ENCODE measurements at places on chromosomes 2 and 18.

GRCh38 chr2:50491541-50492476 lies 540.1 kb downstream of the NRXN1 start:
- no peak for DNase-seq

- DNase-seq = no peak
These were observed 165.4 kb downstream of the KCNE4 start for GRCh38 chr2:223217373-223217772.

DNA sequence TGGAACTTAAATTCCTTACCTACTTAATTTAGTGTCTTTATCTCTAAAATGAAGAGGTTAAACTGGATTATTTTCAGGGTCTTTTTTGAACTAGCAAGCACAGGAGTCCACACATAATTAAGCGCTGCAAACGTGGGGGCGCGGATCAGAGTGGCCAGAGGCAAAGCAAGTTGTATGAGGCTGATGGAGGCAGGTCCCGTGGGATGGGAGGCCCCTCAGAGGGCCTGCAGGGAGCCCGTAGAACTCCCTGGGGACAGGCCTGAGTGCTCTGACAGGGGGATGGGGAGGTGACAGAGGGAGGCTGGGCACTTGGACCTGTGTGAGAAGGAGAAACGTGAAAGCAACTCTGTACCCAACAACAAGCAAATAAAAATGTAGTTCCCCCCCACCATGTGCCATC lies 177.8 kb downstream of the ACKR3 start:
- DNase-seq = no peak

- no peak for DNase-seq
These were observed 387.2 kb upstream of the CWC22 start for GRCh38 chr2:180394305-180394704.

DNA sequence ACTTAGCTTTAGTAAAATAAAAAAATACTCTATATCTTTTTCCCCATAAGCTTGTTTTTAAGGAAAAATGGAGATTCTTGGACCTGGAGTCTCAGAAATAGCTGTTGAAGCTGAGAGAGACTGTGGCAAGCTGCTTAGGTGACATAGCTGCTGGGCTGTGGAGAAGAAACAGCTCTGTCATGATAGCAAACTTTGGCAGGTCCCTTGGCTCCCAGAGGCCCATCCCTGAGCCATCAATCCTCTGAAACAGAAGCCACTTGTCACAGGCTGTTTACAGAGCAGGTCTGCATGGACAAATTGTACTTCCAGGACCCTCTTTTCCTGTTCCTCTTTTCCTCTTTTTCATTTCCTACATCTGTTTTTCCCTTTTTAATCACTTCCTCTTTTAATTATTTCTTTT lies 1370.1 kb upstream of the CRIM1 start:
- DNase-seq = no peak

DNA sequence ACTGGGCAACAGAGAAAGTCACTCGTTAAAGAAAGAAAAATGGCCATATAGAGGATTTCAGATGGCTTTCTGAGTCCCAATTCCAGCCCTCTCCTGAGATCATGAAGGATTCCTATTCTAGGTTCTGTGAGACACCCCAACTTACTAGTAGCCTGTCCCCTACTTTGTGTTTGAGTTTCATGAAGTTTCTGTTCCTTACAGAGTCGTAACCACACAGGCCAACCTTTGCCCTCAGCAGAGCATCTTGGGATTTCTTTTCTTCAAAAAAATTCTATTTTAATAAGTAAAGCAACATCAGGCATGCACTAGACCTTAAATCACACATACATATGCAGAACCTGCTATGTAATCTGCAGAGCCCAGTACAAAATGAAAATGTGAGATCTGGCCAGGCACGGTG lies 30.4 kb downstream of the TMEM247 start:
- no peak for DNase-seq

- DNase-seq = no peak
These were observed 2.0 kb downstream of the NHEJ1 start for GRCh38 chr2:219158586-219158985.
